PC-3 (cell line): ENCODE measurements at places on chromosomes 3 and 15. TPM values are rescaled to one million over a fixed set of nuclear protein-coding genes. Genes with fewer than 3 reads are reported as not detected.

- DNase-seq, result no peak
- H3K27me3 ChIP-seq, result no peaks in the 10 kb centered on the region
- no peak overlapping the region for H3K4me3 ChIP-seq
- H3K27ac ChIP-seq, result no peak overlapping the region
- peaks cover 26% of the 10 kb centered on the region for H3K4me1 ChIP-seq
- no peaks in the 10 kb centered on the region for H3K36me3 ChIP-seq
Measured at GRCh38 chr15:40451527-40452158, 10.9 kb downstream of the BAHD1 start.

- H3K4me1 ChIP-seq, result no peaks in the 10 kb centered on the region
- no peaks in the 10 kb centered on the region for H3K27me3 ChIP-seq
- DNase-seq, result no peak
- H3K4me3 ChIP-seq, result no peak overlapping the region
Measured at GRCh38 chr3:30059240-30059639, 547.2 kb upstream of the TGFBR2 start.

GOLGA6L7 gene
- not detected in 2 replicates for total RNA-seq

LOXL1 gene
- 224 and 249 TPM in 2 replicates for total RNA-seq

SLC27A2 gene
- 5.8 and 8.1 TPM in 2 replicates for total RNA-seq

NANOGP8 gene
- total RNA-seq, result not detected in 2 replicates

DNA sequence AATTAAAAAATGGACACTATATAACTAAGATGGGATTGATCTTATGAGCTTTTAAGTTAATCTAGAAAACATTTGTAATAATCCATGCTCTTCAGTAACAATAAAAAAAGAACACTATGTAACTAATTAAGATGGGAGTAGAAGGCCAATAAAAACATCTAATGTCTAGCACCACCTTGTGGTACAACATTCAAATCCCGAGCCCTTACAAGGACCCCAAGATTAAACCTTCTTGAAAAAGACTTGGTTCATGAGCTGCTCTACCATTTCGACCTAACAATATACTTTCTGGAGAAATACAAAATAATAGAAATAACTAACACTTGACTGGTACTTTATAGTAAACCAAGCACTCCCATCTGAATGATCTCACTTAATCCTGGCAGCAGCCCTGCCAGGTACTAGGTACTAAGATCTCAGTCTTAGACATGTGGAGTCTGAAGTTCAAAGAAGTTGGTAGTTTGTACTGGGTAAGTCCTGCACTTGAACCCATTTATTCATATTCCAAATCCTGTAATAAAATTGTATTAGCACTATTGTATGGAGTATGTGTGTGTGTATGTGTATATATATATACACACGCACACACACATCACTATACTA lies 21.8 kb downstream of the METTL6 start:
- no peak overlapping the region for H3K27ac ChIP-seq
- DNase-seq, result peak; percentile 72
- no peaks in the 10 kb centered on the region for H3K27me3 ChIP-seq
- H3K4me3 ChIP-seq, result no peak overlapping the region
- peaks cover 3% of the 10 kb centered on the region; the same call in 1 of the 2 replicates for H3K36me3 ChIP-seq

DNA sequence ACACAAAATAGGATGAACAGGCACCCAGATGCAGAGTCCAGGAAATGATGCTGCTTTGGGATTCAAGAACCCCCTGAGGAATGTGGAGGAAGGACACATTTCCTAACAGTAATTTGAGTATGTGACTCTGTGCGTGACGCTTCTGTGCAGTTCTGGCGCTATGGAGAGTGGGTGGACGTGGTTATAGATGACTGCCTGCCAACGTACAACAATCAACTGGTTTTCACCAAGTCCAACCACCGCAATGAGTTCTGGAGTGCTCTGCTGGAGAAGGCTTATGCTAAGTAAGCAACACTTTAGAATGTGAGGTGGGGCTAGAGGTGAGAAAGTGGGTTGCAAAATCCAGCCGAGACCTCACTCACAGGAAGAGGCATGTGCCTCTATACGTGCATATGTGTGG lies 28.3 kb downstream of the CAPN3 start:
- H3K4me3 ChIP-seq, result no peak overlapping the region
- no peak overlapping the region for H3K27ac ChIP-seq
- DNase-seq, result no peak
- H3K36me3 ChIP-seq, result no peaks in the 10 kb centered on the region
- no peaks in the 10 kb centered on the region for H3K4me1 ChIP-seq

TGM5 gene
- not detected in 2 replicates for total RNA-seq

DNA sequence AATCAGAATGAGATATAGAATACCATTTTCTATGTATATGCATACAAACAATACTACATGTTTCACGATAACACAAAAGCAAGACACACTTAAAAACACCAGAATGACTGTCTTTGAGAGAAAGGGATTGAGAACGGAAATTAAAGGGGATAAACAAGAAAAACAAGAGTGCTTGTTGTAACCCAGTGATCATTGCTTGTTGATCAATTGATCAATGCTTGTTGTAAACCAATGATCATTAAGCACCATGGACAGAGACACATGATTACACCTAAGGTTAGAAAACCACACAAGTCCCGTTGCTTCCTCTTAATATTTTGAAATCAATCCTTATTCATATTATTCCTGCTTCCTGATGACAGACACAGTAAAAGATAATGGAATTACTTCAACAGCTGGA lies 1.1 kb upstream of the OR4F15 start:
- no peak overlapping the region for H3K27ac ChIP-seq
- no peak for DNase-seq
- H3K4me1 ChIP-seq, result no peaks in the 10 kb centered on the region
- no peak overlapping the region for H3K4me3 ChIP-seq
- H3K36me3 ChIP-seq, result no peaks in the 10 kb centered on the region

GRCh38 chr3:122794483-122794778 lies 438 bp upstream of the SLC49A4 start:
- DNase-seq, result no peak
- H3K27me3 ChIP-seq, result no peaks in the 10 kb centered on the region
- peak overlapping the region; percentile 89 for H3K27ac ChIP-seq
- H3K4me3 ChIP-seq, result peak overlapping the region; percentile 81

HEMK1 gene
- 20.3 and 22.2 TPM in 2 replicates for total RNA-seq

DNA sequence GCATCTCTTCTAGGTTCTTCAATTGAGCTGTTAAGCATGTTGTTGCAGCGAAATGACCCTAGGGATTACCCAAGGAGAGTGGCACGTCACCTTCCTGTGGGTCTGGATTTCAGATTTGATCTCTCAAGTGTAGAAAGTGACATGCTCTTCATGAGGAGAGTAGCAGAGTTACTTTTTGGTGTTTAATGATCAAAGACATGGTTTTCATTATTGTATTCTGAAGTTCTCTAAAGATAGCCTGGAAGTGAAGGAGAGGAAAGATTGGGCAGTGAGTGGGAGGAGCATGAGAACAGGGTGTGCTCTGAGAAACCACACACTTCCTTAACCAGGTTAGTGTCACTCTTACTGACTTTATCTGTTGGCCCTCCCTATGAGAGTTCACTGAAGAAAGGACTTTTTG lies 153.6 kb downstream of the AKAP13 start:
- H3K36me3 ChIP-seq, result peaks cover 4% of the 10 kb centered on the region; the same call in 1 of the 2 replicates
- H3K27ac ChIP-seq, result no peak overlapping the region
- DNase-seq, result no peak

GRCh38 chr3:10628891-10629670 lies 123.7 kb upstream of the ATP2B2 start:
- H3K36me3 ChIP-seq, result no peaks in the 10 kb centered on the region
- DNase-seq, result no peak
- no peaks in the 10 kb centered on the region for H3K4me1 ChIP-seq
- H3K4me3 ChIP-seq, result no peak overlapping the region
- H3K27me3 ChIP-seq, result peaks cover 50% of the 10 kb centered on the region
- no peak overlapping the region for H3K27ac ChIP-seq

GRCh38 chr3:150450916-150451315 lies 42.8 kb downstream of the TSC22D2 start:
- H3K36me3 ChIP-seq, result peaks cover 6% of the 10 kb centered on the region; the same call in 1 of the 2 replicates
- no peak overlapping the region for H3K27ac ChIP-seq
- no peak for DNase-seq
- H3K4me3 ChIP-seq, result no peak overlapping the region
- no peaks in the 10 kb centered on the region for H3K27me3 ChIP-seq

DNA sequence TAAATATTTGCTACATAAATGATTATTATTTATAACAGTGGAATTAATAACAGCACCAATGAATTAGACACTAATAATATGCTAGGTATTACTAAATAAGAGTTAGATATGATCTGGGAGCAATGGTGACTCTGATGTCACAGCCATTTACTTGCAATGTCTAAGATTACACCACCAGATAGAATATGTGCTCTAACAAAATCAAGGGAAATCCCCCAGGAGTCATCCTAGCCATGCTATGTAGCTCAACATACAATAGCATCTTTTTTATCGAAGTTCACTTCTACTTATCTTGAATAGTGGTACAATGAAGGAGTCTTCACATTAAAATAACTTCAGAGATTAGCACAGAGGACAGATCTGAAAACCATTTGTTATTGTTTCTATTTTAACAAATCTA lies 154.0 kb downstream of the FMN1 start:
- H3K27me3 ChIP-seq, result no peaks in the 10 kb centered on the region
- H3K4me3 ChIP-seq, result no peak overlapping the region
- no peak for DNase-seq
- no peaks in the 10 kb centered on the region for H3K4me1 ChIP-seq
- no peak overlapping the region for H3K27ac ChIP-seq

DNA sequence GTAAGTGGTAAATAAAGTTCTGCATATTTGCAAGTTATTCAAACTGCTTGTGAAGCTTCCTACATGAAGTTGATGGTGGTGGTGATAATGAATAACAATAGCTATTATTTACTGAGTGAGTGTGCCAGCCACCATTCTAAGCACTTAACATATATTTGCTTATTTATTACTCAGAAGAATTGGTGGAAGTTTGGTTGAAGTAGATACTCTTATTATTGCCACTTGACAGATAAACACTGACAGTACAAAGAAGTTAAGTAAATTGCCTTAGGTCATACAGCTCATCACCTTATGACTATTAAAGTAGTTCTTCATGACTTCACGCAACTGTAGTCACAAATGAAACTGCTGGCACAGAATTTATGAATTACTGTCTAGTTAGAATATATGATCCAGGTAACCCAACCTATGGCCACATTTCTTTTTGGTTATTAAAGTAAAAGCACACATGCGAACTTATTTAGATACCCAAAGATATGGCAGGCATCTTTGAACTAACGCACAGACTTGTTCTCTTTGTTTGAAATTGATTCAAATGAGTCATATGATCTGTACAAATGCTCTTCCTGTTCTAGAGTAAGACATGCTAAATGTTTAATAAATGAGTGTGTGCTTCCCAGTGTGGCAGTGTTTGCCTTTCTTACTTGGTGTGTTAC lies 99.8 kb upstream of the NR2F2 start:
- peak; percentile 91 for DNase-seq
- no peaks in the 10 kb centered on the region for H3K27me3 ChIP-seq
- peaks cover 47% of the 10 kb centered on the region for H3K4me1 ChIP-seq

- peaks cover 63% of the 10 kb centered on the region for H3K36me3 ChIP-seq
- H3K4me3 ChIP-seq, result no peak overlapping the region
- no peak overlapping the region for H3K27ac ChIP-seq
Measured at GRCh38 chr3:120407508-120408287, 43.1 kb downstream of the FSTL1 start.

GRIP2 gene
- total RNA-seq, result 0.29 and 0.36 TPM in 2 replicates

DNA sequence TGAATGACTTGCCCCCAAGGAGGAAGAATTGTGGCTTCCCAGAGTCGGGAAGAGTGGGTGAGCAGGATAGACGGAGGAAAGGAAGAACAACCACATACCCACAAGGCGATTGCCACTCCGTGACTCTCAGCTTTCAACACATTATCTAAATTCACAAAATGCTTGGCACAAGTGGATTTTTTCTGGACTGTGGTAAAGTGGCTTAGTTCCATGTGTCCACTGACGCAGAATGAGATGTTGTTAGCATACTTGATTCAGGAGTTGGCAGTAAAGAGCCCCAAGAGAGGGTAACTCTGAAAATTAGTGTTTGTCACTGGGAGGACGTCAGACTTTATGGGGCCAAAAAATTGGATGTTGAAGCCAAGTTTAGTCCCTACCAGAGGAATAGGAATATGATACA lies 198.8 kb upstream of the CTNNB1 start:
- H3K4me1 ChIP-seq, result no peaks in the 10 kb centered on the region
- H3K36me3 ChIP-seq, result no peaks in the 10 kb centered on the region
- H3K27me3 ChIP-seq, result peaks cover 40% of the 10 kb centered on the region

- no peak overlapping the region for H3K27ac ChIP-seq
- H3K27me3 ChIP-seq, result no peaks in the 10 kb centered on the region
- H3K4me3 ChIP-seq, result no peak overlapping the region
- no peak for DNase-seq
- H3K36me3 ChIP-seq, result no peaks in the 10 kb centered on the region
Measured at GRCh38 chr15:69515508-69515907, 62.9 kb downstream of the RPLP1 start.

DNA sequence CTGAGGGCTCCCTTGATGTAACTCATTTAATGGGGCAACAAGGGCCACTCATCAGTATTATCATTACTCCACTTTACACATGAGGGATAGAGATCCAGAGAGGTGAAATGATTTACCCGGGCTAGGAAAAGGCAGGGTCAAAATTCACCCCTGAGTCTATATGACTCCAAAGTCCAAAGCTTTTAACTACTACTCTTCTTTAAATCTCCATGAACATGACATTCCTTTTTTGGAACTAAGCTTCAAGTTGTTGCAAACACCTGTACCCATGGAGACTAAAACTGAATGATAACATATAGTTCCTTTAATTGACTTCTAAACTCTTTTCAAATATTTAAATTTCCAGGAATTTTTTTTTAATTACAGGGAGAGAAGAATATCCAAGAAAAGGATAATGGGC lies 292.9 kb upstream of the GADL1 start:
- H3K36me3 ChIP-seq, result no peaks in the 10 kb centered on the region
- no peak for DNase-seq
- no peak overlapping the region for H3K4me3 ChIP-seq
- no peak overlapping the region for H3K27ac ChIP-seq
- H3K4me1 ChIP-seq, result no peaks in the 10 kb centered on the region

CPEB1 gene
- 2.2 and 3.3 TPM in 2 replicates for total RNA-seq

GRCh38 chr3:32495609-32496008 lies 7.0 kb downstream of the CMTM6 start:
- no peak overlapping the region for H3K27ac ChIP-seq
- H3K27me3 ChIP-seq, result no peaks in the 10 kb centered on the region
- H3K36me3 ChIP-seq, result no peaks in the 10 kb centered on the region
- 0 out of 2 replicates have a peak, but pooled peaks cover 3% of the 10 kb centered on the region for H3K4me1 ChIP-seq
- no peak overlapping the region for H3K4me3 ChIP-seq

DNA sequence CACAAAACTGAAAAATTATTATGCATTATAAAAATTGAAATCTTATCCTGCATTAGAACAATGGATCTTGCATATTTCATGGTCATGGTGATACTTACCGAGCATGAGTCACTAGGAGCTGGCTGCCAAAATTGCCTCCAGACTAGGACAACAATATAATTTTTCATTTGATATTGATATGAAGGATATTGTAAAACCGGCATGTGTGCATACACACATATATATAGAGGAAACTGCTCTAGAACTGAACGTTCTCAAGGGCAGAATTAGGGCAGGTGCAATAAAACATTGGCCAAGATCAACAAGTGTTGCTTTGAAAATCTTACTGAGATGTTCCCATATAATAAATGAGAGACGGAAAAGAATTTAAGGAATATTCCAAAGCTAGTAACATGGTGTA lies 319.4 kb upstream of the POU1F1 start:
- H3K27ac ChIP-seq, result peak overlapping the region; percentile 61
- H3K36me3 ChIP-seq, result no peaks in the 10 kb centered on the region
- H3K4me1 ChIP-seq, result peaks cover 42% of the 10 kb centered on the region
- no peak overlapping the region for H3K4me3 ChIP-seq
- DNase-seq, result peak; percentile 84
